ENCODE measurements at places on chromosomes 11 and 22.

DNA sequence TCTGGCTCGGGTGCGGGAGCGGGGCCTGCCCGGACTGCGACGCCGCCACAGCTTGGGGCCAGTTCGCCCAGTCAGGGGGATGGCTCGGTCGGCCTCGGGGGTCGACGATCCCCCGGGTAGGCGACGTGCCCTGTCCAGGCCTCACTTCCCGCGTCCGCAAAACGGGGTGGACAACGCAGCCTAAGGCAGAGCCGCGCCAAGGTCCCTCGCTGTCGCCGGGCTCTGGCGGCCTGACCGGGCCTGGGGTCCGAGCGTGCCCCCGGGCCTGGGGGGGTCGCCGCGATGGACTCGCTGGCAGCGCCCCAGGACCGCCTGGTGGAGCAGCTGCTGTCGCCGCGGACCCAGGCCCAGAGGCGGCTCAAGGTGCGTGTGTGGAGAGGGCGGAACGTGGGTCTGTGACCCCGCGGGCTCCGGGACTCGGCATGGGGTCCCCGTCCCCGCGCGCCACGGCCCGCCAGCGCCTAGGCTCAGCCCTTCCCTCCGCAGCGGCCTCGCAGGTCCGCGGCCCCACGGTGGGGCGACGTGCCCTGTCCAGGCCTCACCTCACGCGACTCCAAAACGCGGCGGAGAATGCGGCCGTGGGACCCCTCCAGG lies 4.2 kb downstream of the SEPTIN5 start:
- no peak for DNase-seq

DNA sequence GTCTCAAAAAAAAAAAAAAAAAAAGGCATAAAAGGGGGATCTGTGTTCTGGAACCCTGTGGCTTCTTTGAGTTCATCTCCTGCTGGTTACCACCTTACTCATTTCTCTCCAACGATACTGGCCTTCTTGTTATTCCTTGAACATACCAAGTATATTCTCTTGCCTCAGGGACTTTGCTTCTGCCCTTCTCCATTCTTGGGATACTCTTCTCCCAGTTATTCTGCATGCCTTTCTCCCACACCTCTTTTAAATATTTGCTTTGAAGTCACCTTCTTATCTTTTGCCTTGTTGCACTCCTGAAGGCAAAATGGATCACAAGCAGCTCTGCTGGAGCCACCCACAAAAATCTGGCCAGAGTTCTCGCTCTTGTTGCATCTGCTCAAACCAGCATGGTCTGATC lies 76.0 kb upstream of the RRM1 start:
- no peak for DNase-seq

DNA sequence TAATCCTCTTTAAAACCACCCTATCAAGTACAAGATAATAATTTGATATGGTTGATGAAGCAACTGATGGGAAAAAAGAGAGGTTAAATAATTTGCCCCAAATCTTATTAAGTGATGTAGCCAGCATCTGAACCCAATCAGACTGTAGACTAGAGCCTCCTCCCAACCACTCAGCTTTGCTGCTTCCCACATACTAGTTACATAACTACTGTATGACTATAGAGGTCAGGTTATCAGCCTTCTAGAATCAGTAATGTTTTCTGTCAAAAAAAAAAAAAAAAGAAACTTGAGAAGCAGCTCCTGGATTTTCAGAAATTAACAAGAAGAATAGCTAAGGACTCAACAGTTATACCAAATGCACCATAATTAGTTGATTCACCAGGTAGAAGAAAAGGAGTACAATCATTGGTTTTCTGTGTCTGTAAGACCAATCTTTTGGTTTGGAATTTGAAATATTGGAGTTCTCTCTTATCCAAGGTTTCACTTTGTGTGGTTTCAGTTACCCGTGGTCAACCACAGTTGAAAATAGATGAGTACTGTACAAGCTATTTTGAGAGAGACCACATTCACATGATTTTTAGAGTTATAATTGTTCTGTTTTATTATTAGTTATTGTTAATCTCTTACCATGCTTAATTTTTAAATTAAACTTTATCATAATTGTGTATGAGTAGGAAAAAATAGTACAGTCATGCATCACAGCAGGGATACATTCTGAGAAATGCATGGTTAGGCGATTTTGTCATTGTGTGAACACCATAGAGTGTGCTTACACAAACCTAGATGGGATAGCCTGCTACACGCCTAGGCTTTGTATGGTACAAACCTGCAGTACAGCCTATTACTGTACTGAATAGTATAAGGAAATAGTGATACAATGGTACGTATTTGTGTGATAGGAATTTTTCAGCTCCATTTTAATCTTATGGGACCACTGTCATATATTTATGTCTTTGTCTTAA lies 72.2 kb downstream of the PDHX start:
- DNase-seq: no peak

DNA sequence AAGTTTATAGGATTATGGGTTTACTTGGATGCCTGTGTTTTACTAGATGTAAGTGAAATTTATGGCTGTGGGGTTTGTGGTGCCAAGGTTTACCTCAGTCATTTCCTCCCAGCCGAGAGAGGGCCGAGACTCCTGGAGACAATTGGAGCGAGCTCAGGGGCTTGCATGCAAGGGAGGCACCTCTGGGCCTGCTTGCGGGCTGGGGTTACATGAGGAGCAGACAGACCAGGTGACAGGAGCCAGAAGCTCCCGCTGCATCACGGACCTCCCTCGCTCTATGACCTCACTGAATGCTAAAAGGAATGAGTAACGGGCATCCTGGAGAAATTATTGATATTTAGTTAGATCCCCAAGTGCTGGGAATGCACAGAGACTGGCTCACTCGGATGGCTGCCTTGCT lies 275.2 kb upstream of the KIRREL3 start:
- DNase-seq: no peak

DNA sequence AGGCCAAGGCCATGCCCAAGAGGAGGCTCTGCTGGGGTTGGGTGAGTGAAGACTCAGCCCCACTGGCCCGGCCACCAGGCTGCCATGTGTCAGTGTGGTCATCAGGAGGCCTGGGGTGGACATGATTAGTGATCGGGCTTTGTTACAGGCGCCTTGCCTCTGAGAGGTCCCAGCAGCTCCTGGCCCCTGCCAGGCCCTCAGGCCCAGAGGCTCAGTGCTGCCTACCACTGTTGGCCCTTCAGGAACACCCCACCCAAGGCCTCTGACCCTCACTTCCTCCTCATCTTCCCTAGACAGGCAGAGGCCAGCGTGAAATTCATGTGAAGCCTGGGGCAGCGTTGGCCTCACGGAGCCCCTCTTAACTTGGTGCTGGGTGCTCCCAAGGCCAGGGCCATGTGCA lies 2.2 kb downstream of the MRPL23 start:
- DNase-seq: no peak
